Activated CD4-positive, alpha-beta T cell treated with anti-CD3 and anti-CD28 coated beads, Interleukin-2, amount 10 ng/mL, durations not matched to agents 24 days and 14 days (primary cell): ENCODE measurements at places on chromosomes 7 and 10. TPM values are rescaled to one million over a fixed set of nuclear protein-coding genes. Genes with fewer than 3 reads are reported as not detected.

- no peak overlapping the region for H3K27ac ChIP-seq
- H3K4me3 ChIP-seq: no peak overlapping the region
- no peaks in the 10 kb centered on the region for H3K27me3 ChIP-seq
- no peaks in the 10 kb centered on the region for H3K4me1 ChIP-seq
- DNase-seq: no peak
- H3K36me3 ChIP-seq: no peaks in the 10 kb centered on the region
Observed at GRCh38 chr7:47827351-47827756, 120.9 kb downstream of the PKD1L1 start.

DNA sequence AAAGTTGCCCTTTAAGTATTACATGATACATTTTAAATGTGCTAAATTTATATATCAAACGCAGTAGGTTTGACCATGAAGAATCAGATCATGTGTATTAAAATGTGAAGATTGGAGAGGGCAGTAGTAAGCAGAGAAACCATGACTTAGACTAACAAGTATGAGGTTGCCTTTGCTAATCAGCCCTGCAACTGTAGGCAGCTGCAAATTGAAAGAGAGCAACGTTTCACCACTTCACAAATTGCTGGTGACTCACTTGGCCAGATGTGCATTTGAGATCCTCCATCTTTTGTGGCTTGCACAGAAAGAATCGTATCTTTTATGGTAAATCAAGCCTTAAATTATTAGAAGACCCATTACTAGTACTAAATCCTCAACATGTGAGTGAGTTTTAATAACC, 10.1 kb upstream of the SEMA3A start:
- H3K4me1 ChIP-seq: no peaks in the 10 kb centered on the region
- DNase-seq: no peak
- H3K27me3 ChIP-seq: no peaks in the 10 kb centered on the region

DKK1 gene
- not detected in 2 replicates for total RNA-seq

DNA sequence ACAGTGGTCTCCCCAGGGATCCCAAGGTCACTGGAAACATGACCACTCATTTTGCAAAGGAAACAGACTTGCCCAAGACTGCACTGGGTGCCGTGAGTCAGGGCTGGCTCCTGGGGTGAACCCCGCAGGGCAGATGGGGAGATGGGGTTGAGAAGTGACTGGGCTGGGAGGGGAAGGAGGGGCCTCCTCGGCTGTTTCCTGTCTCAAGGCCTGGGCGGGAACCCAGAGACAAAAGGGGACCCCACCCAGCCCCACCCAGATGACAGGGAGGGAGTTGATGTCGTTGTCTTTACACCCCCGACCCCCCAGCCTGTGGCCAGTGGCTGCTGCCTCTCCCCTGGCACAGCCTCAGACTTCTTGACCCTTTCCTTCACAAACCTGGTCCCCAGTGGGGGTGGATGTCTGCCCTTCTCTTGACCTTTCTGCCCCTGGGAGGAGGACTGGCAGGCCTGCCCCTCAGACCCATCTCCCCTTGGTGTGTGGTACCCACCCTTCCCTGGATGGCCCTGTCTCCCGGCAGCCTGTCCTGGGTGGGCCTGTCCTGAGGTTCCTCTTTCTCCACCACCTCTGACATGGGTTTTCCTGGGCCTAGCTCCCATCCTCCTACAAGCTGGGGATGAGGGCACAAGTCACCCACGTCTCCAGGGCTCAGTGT, 1.4 kb downstream of the MYO1G start:
- peak overlapping the region; percentile 90 for H3K27ac ChIP-seq
- H3K4me1 ChIP-seq: peaks cover 51% of the 10 kb centered on the region
- no peaks in the 10 kb centered on the region for H3K27me3 ChIP-seq
- peak overlapping the region; percentile 93 for H3K4me3 ChIP-seq
- peaks cover 66% of the 10 kb centered on the region for H3K36me3 ChIP-seq
- DNase-seq: peak; percentile 92

GRCh38 chr7:132618956-132619305, 42.7 kb upstream of the PLXNA4 start:
- H3K4me3 ChIP-seq: no peak overlapping the region
- peaks cover 14% of the 10 kb centered on the region for H3K27me3 ChIP-seq
- H3K27ac ChIP-seq: no peak overlapping the region
- H3K4me1 ChIP-seq: peaks cover 6% of the 10 kb centered on the region
- no peaks in the 10 kb centered on the region for H3K36me3 ChIP-seq

TLX1 gene
- total RNA-seq: not detected in 2 replicates

TMEM229A gene
- not detected in 2 replicates for total RNA-seq

- no peak for DNase-seq
- no peak overlapping the region for H3K4me3 ChIP-seq
- H3K27me3 ChIP-seq: no peaks in the 10 kb centered on the region
Observed at GRCh38 chr10:128431083-128431482, 304.9 kb upstream of the MKI67 start.

DNA sequence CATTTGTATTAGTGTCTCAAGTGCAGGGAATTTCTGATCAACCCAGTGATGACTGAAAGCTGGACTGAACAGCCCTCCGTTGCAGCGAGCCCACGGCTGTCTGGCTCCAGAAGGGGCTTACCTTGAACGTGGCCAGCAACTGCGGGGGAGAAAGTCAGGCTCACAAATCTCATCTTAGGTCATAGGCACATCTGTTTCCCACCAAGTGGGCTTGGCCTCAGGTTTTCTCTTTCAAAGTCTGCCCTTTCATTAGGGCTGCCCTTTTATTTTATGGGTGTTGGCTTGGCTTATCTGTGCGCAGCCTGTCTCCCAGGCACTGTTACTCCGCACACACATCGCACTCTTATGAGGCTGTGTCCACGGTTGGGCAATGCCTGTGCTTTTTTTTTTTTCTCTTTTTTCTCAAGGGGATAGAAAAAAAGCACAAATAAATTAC, 178.0 kb downstream of the JCAD start:
- H3K27me3 ChIP-seq: peaks cover 14% of the 10 kb centered on the region
- DNase-seq: no peak
- no peak overlapping the region for H3K4me3 ChIP-seq
- H3K4me1 ChIP-seq: no peaks in the 10 kb centered on the region

- no peak overlapping the region for H3K4me3 ChIP-seq
- H3K36me3 ChIP-seq: no peaks in the 10 kb centered on the region
- peaks cover 6% of the 10 kb centered on the region for H3K4me1 ChIP-seq
- DNase-seq: no peak
- no peak overlapping the region for H3K27ac ChIP-seq
Observed at GRCh38 chr10:69119896-69120295, 4.1 kb upstream of the VPS26A start.

GRCh38 chr10:97567891-97568290, 4.7 kb upstream of the ANKRD2 start:
- H3K4me3 ChIP-seq: no peak overlapping the region
- H3K27me3 ChIP-seq: no peaks in the 10 kb centered on the region
- no peaks in the 10 kb centered on the region for H3K36me3 ChIP-seq
- no peaks in the 10 kb centered on the region for H3K4me1 ChIP-seq

OR9A2 gene
- total RNA-seq: not detected in 2 replicates

C10orf67 gene
- total RNA-seq: 0.07 and 0.16 TPM in 2 replicates

DNA sequence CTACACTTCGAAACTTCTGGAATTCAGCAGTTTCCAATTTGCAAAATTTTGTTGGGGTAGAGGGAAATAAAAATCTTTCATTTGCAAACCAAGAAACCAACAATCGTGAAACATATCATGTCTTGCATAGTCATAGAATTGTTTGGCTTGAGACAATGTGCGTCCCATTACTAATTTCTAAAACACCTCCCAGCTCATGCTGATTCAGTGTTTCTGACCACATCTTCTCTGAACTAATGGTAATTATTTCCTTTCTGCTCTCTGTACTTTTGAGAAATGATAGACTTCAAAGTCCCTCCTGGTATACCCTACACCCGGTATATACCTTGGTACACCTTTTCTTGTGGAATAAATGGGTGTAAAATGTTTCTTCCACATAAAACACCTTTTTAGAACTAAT, 41.8 kb upstream of the TSPAN13 start:
- no peak overlapping the region for H3K27ac ChIP-seq
- H3K4me3 ChIP-seq: no peak overlapping the region
- H3K4me1 ChIP-seq: peaks cover 8% of the 10 kb centered on the region
- DNase-seq: no peak

DNA sequence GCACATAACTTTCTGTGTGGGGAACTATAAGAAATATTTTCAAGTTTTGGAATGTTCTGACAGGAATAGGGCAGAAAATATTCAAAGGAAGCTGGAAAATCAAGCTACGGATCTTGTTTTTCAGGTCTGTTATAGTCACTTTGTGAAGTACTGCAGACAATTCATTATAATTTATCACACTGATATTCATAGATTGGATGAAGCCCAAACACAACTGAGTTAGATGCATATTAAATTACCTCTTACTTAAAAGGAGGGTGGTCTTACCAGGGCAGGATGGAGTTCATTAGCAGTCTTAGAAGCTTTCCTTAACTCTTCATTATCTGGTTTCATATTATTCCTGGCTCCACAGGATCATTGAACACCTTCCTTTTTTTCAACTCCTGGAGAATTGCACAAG, 242.3 kb downstream of the DYNC1I1 start:
- H3K27me3 ChIP-seq: peaks cover 14% of the 10 kb centered on the region
- no peak overlapping the region for H3K4me3 ChIP-seq
- H3K27ac ChIP-seq: no peak overlapping the region
- H3K36me3 ChIP-seq: no peaks in the 10 kb centered on the region
- H3K4me1 ChIP-seq: peaks cover 4% of the 10 kb centered on the region
- DNase-seq: no peak

CFAP43 gene
- total RNA-seq: not detected in 2 replicates

- peaks cover 27% of the 10 kb centered on the region for H3K4me1 ChIP-seq
- no peak overlapping the region for H3K4me3 ChIP-seq
- no peak for DNase-seq
- peaks cover 45% of the 10 kb centered on the region for H3K36me3 ChIP-seq
Observed at GRCh38 chr7:25118048-25118753, 6.9 kb downstream of the CYCS start.

SLC13A4 gene
- total RNA-seq: not detected in 2 replicates

GRCh38 chr7:139521439-139521838, 2.0 kb upstream of the CLEC2L start:
- H3K4me3 ChIP-seq: no peak overlapping the region
- DNase-seq: no peak
- no peak overlapping the region for H3K27ac ChIP-seq
- H3K36me3 ChIP-seq: no peaks in the 10 kb centered on the region
- H3K27me3 ChIP-seq: peaks cover 41% of the 10 kb centered on the region

DNA sequence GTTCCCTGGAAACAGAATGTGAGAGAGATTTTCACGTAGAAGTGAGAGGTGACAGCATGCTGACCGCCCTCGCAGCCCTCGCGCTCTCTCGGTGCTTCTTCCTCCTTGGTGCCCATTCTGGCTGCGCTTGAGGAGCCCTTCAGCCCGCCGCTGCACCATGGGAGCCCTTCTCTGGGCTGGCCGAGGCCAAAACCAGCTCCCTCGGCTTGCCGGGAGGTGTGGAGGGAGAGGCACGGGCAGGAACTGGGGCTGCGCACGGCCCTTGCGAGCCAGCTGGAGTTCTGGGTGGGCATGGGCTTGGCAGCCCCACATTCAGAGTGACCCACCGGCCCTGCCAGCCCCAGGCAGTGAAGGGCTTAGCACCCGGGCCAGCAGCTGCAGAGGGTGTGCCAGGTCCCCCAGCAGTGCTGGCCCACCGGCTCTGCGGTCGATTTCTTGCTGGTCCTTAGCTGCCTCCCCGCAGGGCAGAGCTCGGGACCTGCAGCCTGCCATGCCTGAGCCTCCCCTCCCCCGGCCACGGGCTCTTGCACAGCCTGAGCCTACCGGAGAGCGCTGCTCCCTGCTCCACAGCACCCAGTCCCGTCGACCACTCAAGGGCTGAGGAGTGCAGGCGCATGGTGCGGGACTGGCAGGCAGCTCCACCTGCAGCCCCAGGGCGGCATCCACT, 888.7 kb upstream of the ZWINT start:
- no peak for DNase-seq

EPHA1 gene
- 0.09 and 0.26 TPM in 2 replicates for total RNA-seq

DNA sequence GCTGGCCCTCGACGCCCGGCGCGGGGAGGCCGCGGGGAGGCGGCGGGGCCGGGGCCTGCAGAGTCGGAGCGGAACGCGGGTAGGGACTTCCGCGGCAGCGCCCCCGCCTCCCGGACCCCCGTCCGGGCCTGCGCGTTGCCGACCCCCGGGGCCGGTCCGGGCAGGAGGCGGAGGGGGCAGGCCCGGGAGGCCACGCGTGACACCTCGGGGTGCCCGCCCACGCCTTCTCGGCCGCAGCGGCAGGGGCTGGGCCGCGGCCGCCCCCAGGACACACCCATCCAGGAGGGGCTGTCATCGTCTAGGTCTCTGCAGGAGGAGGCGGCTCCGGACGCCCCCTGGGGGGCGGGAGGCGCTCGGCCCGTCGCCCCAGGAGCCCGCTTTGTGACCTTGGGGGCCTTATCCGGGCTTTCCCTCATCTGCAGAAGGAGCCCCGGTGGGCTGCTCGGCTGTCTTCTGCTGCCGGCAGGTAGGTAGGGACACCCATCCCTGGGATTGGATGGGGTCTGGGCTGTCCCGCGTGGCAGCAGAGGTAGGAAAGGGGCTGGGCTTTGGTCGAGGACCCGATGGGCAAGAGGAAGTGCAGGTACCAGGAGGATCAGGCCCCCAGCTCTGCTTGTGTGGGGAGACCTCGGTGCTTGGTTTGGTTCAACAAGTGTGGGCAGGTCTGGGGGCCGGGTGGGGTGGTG, 569 bp downstream of the ZNF316 start:
- peak; percentile 86 for DNase-seq
- peak overlapping the region; percentile 84 for H3K27ac ChIP-seq
- peaks cover 39% of the 10 kb centered on the region for H3K36me3 ChIP-seq
- no peaks in the 10 kb centered on the region for H3K27me3 ChIP-seq

MALSU1 gene
- total RNA-seq: 92.8 and 98.8 TPM in 2 replicates

DNA sequence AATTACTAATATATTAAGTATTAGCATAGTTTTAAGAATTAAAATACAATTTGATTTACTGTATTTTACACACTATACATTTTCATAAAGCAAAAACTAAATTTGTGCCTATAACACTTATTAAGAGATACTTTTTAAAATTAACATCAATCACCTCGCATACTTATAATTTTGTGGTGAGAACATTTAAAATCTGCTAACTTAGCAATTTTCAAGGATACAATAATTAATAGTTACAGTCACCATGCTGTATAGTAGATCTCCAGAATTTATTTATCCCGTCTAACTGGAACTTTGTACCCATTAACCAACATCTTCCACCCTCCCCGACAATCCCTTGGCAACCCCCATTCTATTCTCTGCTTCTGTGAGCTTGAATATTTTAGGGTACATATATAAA, 47.5 kb downstream of the RELN start:
- no peaks in the 10 kb centered on the region for H3K36me3 ChIP-seq
- peaks cover 5% of the 10 kb centered on the region for H3K27me3 ChIP-seq
- H3K27ac ChIP-seq: no peak overlapping the region
- no peak overlapping the region for H3K4me3 ChIP-seq
- no peak for DNase-seq
- no peaks in the 10 kb centered on the region for H3K4me1 ChIP-seq

- H3K27me3 ChIP-seq: peaks cover under 1% of the 10 kb centered on the region
- H3K36me3 ChIP-seq: no peaks in the 10 kb centered on the region
- no peak for DNase-seq
- no peaks in the 10 kb centered on the region for H3K4me1 ChIP-seq
- H3K4me3 ChIP-seq: no peak overlapping the region
Observed at GRCh38 chr7:131164025-131164925, 163.4 kb upstream of the MKLN1 start.

SPOCK2 gene
- total RNA-seq: 104 and 106 TPM in 2 replicates
